ENCODE measurements at places on chromosomes 5 and 9. TPM values are rescaled to one million over a fixed set of nuclear protein-coding genes. Genes with fewer than 3 reads are reported as not detected.

GRCh38 chr5:31364881-31365636 is 166.8 kb downstream of the DROSHA start:
- H3K36me3 ChIP-seq, result no peaks in the 10 kb centered on the region
- H3K27me3 ChIP-seq, result no peaks in the 10 kb centered on the region
- no peaks in the 10 kb centered on the region for H3K4me1 ChIP-seq
- H3K27ac ChIP-seq, result no peak overlapping the region
- DNase-seq, result no peak

GRCh38 chr5:44489759-44490158 is 100.5 kb upstream of the FGF10 start:
- H3K27ac ChIP-seq, result no peak overlapping the region
- no peaks in the 10 kb centered on the region for H3K36me3 ChIP-seq
- H3K4me1 ChIP-seq, result no peaks in the 10 kb centered on the region
- no peak for DNase-seq
- no peak overlapping the region for H3K4me3 ChIP-seq

GRCh38 chr9:115234094-115234493 is 116.1 kb upstream of the TNC start:
- H3K4me3 ChIP-seq, result no peak overlapping the region
- H3K27ac ChIP-seq, result no peak overlapping the region
- H3K4me1 ChIP-seq, result no peaks in the 10 kb centered on the region
- no peaks in the 10 kb centered on the region for H3K36me3 ChIP-seq

Gene ACSL6
- 2.5 TPM for total RNA-seq

Gene PCDHGA10
- 0.18 TPM for total RNA-seq

GRCh38 chr5:1380011-1380817 is 35.3 kb upstream of the CLPTM1L start:
- peak; percentile 37 for DNase-seq
- H3K4me3 ChIP-seq, result peak overlapping the region; percentile 22
- H3K27ac ChIP-seq, result no peak overlapping the region
- H3K27me3 ChIP-seq, result peaks cover 81% of the 10 kb centered on the region

DNA sequence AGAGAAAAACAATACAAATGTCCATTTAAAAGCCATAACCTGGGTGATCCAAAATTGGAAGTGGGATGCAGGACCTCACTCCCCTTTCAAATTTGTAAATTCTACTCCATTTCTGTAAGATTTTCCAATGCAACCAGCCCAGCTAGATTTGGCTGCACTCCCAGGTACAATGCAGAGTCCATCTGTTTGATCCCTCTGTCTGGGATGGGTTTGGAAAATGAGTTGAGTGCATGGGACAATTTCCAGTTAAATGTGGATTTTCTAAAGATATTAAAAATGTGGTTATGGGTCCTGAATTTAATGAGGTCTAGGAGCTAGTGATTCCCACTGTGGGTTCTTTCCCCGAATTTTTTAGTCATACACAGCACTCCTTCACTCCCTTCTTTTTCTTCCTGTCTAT is 104.0 kb upstream of the ATP10B start:
- H3K36me3 ChIP-seq, result no peaks in the 10 kb centered on the region
- H3K27ac ChIP-seq, result no peak overlapping the region
- peaks cover 6% of the 10 kb centered on the region for H3K4me1 ChIP-seq
- H3K4me3 ChIP-seq, result no peak overlapping the region

Data from HepG2 (cell line).